Upper lobe of left lung (tissue), 6 donors: ENCODE measurements at places on chromosomes 1 and 21. TPM values are rescaled to one million over a fixed set of nuclear protein-coding genes. Genes with fewer than 3 reads are reported as not detected.
A peak's percentile ranks its signal among the peaks of the same experiment; 100 is the strongest.

DNA sequence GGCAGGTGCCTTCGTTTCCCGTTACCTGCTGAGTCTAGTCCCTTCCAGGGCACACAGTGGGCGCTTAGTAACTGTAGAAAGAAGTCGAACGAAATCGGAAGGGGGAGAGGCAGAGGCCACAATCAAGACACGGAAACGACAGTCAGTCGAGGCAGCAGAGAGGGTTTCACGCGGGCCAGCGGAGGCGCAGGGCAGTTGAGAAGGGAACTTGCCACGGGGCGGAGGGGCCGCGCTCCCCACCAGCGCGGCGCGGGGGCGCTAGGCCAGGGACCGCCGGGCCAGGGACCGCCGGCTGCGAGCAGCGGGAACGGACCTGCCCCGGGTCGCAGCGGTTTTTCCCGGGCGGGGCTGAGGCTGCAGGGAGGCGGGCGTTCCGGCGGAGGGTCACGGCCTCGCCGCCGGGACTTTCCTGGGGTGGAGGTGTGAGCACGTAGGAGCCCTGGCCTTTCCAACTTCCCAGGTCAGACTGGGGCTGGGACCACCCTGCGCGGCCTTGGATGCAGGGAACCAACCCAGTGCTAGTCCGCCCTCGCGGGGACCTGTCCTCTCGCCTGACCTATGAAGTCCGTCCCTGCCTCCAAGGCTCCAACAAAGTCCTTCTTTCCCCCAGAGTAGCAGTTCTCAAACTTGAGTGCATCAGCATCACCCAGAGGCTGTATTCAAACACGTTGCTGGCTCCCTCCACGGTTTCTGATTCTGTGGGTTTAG lies 150.1 kb upstream of the FGGY start:
- DNase-seq = peak; percentile 38
- H3K36me3 ChIP-seq = no peaks in the 10 kb centered on the region
- peaks cover 28% of the 10 kb centered on the region for H3K4me1 ChIP-seq
- H3K27me3 ChIP-seq = no peaks in the 10 kb centered on the region
- H3K27ac ChIP-seq = peak overlapping the region; percentile 45

DNA sequence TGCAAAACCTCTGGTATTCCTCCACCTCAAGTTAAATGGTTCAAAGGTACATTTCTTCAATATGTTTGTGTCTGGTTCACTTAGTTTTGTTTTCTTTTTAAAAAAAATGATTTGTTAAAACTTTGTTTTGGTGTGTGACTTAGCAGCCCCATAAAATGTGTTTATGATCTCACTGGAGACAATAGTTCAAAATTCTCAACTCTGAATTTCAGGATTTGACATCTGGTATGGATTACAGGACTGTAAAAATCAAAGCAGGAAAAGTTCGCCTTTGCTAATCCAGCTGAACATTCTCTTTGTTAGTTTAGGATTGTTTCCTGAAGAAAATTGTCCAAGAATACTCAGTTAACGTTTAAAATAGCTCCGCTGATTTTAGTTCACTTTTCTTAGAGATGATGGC lies 231.7 kb downstream of the HMCN1 start:
- peaks cover 5% of the 10 kb centered on the region for H3K36me3 ChIP-seq
- no peaks in the 10 kb centered on the region for H3K27me3 ChIP-seq
- no peak overlapping the region for H3K4me3 ChIP-seq

GBP7 gene
- total RNA-seq = not detected

- no peak overlapping the region for H3K27ac ChIP-seq
- H3K4me1 ChIP-seq = peaks cover 6% of the 10 kb centered on the region
- peaks cover 21% of the 10 kb centered on the region for H3K27me3 ChIP-seq
- no peaks in the 10 kb centered on the region for H3K36me3 ChIP-seq
- H3K4me3 ChIP-seq = no peak overlapping the region
These were observed 1.2 kb downstream of the C1QTNF12 start for GRCh38 chr1:1245178-1245816.

PTGFRN gene
- total RNA-seq = 22.3 TPM

CAPN9 gene
- 26.2 TPM for total RNA-seq

DNA sequence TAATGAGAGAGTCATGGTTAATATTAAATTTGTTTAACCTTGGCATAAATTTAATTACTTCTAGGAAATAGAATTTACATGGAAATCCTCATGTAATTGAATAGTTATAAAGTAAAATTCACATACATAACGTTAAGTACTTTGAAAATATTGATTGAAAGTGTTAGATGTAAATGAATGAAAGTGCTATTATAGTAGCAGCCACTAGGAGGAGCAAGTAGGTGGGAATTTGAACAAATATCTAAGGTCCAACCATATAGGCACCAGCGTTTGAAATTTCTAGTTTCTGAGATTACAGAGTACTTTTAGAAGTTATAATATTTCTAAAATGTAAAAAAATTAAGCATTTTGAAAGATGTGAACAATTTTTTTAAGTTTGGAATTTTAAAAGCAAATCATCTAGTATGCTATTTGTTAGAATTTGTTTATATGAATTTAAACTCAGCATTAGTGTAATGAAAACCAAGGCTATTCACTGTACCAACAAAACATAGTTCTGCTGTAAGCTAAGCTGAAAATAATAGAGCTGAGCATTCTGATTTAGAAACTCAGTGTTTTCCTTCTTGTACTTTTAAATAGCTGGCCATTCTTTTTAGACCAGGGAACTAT lies 3.3 kb downstream of the B3GALT2 start:
- no peaks in the 10 kb centered on the region for H3K27me3 ChIP-seq
- peaks cover 3% of the 10 kb centered on the region for H3K36me3 ChIP-seq
- peak overlapping the region; percentile 32 for H3K4me3 ChIP-seq
- H3K4me1 ChIP-seq = peaks cover 37% of the 10 kb centered on the region
- no peak for DNase-seq
- no peak overlapping the region for H3K27ac ChIP-seq

GRCh38 chr1:238783633-238784032 lies 602.7 kb upstream of the CHRM3 start:
- no peak overlapping the region for H3K4me3 ChIP-seq
- H3K27me3 ChIP-seq = no peaks in the 10 kb centered on the region
- no peak overlapping the region for H3K27ac ChIP-seq
- H3K36me3 ChIP-seq = no peaks in the 10 kb centered on the region

GPX7 gene
- 11.5 TPM for total RNA-seq

CEP170 gene
- total RNA-seq = 47.6 TPM

DNA sequence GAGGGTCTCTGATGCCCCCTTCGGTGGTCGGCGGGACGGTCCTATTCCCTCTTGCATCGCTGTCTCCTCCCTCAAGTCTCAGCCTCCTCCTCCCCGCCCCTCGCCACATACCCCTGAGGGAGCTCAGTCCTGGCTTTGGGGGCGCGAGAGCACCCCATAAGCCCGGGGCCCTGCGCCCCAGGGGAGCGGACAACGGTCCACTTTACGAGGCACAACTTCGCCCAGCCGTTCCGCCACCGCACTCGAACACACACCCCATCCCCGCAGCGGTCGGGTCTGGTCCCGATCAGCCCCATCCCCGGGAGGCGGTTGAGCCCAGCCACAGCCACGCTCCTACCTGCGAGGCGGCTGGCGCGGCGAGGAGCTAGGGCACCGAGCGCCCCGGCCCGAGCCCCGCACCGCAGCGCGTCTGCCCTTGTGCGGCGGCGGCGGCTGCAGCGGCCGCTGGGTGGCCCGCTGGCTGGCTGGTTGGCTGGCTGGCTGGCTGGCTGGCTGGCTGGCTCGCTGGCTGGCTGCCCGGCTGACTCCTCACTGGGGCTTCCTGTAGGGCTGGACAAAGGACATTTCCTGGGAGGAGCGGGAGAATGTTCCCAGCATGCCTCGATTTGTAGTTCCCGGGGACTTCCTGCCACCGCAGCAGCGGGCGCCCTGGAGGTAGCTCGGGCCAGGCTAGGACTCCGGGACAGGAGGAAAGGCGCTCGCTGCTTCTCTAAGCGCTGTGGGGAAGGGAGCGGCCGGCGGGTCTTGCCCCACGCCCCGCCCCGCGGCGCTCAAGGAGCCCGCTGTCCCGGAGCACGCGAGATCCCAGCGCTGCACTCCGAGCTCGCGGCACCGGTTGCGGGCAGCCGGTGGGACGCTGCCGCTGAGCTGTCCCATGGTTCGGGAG lies at the start of gene ZNF697:
TSS of gene ZNF697 (minus strand) at position 533 of the 886 bp plus-strand sequence. CDS start 22,166 bp downstream, outside the sequence.
- peaks cover 17% of the 10 kb centered on the region for H3K4me1 ChIP-seq
- no peaks in the 10 kb centered on the region for H3K27me3 ChIP-seq
- peak within 1 kb of the TSS; percentile 94 for H3K27ac ChIP-seq
- no peaks in the 10 kb centered on the region for H3K36me3 ChIP-seq
- peak; percentile 98 for DNase-seq

- no peaks in the 10 kb centered on the region for H3K36me3 ChIP-seq
- no peak for DNase-seq
- H3K4me3 ChIP-seq = no peak overlapping the region
- H3K27ac ChIP-seq = no peak overlapping the region
- H3K4me1 ChIP-seq = peaks cover 23% of the 10 kb centered on the region
- no peaks in the 10 kb centered on the region for H3K27me3 ChIP-seq
These were observed 11.4 kb upstream of the SLC2A5 start for GRCh38 chr1:9080705-9081291.

MYOC gene
- 1.1 TPM for total RNA-seq

S100A7A gene
- total RNA-seq = not detected

DNA sequence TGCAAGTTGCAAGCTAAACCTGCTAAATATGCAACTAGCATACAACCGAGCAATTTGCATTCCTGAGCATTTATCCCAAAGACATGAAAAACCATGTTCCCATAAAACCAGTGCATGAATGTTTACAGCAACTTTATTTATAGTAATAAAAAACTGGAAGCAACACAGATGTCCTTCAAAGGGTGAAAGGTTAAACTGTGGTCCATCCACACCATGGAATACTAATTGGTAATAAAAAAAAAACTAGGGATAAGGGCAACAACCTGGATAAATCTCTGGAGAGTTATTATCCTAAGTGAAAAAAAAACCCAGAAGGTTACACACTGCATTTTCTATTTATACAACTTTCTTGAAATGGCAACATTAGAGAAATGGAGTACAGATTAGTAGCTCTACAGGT lies 474.1 kb downstream of the SMYD3 start:
- H3K27me3 ChIP-seq = no peaks in the 10 kb centered on the region
- peaks cover 6% of the 10 kb centered on the region for H3K4me1 ChIP-seq
- DNase-seq = no peak
- H3K27ac ChIP-seq = no peak overlapping the region

LRRN2 gene
- total RNA-seq = 4.2 TPM

DNA sequence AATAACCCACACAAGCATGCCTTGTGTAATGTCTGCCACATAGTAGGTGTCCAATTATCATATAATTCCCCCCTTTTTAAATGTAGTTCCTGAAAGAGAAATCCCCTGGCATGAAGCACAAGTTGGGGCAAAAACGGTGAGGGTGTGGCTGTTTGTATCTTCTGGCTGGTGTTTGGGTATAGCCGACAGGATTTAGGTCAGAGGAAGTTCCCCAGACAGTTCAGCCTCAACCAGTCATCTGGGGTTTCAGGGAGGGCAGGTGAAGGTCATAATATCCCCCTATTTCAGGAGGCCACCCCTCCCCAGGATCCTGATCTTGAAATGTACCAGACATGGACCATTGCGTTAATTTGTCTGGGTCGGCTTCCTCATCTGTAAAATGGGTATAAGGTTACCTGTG lies 29.1 kb upstream of the JUN start:
- H3K4me3 ChIP-seq = no peak overlapping the region
- peaks cover 70% of the 10 kb centered on the region for H3K4me1 ChIP-seq
- H3K27ac ChIP-seq = peak overlapping the region; percentile 95
- DNase-seq = no peak

- no peak overlapping the region for H3K4me3 ChIP-seq
- no peak for DNase-seq
- no peak overlapping the region for H3K27ac ChIP-seq
These were observed 1.7 kb downstream of the FOXO6 start for GRCh38 chr1:41362749-41363590.

GRCh38 chr1:46960250-46960649 lies 19.0 kb upstream of the CYP4A11 start:
- no peaks in the 10 kb centered on the region for H3K4me1 ChIP-seq
- no peak for DNase-seq
- H3K27me3 ChIP-seq = no peaks in the 10 kb centered on the region
- no peak overlapping the region for H3K27ac ChIP-seq
- no peaks in the 10 kb centered on the region for H3K36me3 ChIP-seq

GRCh38 chr1:220527908-220528678 lies at the start of gene MARK1:
MARK1 (plus strand) TSS chr1:220528136; CDS start chr1:220528823, 687 bp downstream.
- DNase-seq = peak; percentile 27
- no peaks in the 10 kb centered on the region for H3K27me3 ChIP-seq
- H3K27ac ChIP-seq = peak within 1 kb of the TSS; percentile 64
- H3K4me3 ChIP-seq = peak within 1 kb of the TSS; percentile 69

GRCh38 chr1:156892190-156893047 lies 1.1 kb upstream of the PEAR1 start:
- peak overlapping the region; percentile 87 for H3K27ac ChIP-seq
- peaks cover 30% of the 10 kb centered on the region for H3K4me1 ChIP-seq
- H3K27me3 ChIP-seq = peaks cover 16% of the 10 kb centered on the region
- DNase-seq = peak; percentile 91
- peak overlapping the region; percentile 21 for H3K4me3 ChIP-seq
- no peaks in the 10 kb centered on the region for H3K36me3 ChIP-seq

- H3K4me3 ChIP-seq = no peak overlapping the region
- no peak for DNase-seq
- no peaks in the 10 kb centered on the region for H3K27me3 ChIP-seq
- H3K4me1 ChIP-seq = no peaks in the 10 kb centered on the region
These were observed 31.5 kb downstream of the TRAPPC10 start for GRCh38 chr21:44043613-44044012.

DNA sequence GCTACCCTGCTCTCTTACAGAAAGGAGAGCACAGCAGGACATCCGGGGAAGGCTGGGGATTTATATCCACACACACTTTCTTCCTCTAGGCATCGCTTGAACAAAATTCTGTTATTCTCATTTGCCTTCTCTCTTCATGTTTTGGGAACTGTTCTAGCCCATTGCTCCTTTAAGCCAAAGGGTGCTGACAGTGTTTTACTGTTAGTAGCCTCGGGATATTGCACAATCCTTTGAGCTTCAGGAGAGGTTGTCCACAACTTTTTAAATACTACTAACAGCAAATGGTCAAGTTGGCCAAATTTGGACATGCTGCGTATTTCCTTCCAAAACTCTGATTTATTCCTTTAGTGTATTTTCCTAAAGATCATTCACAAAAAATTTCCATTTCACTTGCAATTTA lies 579.2 kb upstream of the RGS18 start:
- H3K27ac ChIP-seq = no peak overlapping the region
- H3K4me3 ChIP-seq = no peak overlapping the region
- DNase-seq = no peak
- H3K27me3 ChIP-seq = no peaks in the 10 kb centered on the region

DNA sequence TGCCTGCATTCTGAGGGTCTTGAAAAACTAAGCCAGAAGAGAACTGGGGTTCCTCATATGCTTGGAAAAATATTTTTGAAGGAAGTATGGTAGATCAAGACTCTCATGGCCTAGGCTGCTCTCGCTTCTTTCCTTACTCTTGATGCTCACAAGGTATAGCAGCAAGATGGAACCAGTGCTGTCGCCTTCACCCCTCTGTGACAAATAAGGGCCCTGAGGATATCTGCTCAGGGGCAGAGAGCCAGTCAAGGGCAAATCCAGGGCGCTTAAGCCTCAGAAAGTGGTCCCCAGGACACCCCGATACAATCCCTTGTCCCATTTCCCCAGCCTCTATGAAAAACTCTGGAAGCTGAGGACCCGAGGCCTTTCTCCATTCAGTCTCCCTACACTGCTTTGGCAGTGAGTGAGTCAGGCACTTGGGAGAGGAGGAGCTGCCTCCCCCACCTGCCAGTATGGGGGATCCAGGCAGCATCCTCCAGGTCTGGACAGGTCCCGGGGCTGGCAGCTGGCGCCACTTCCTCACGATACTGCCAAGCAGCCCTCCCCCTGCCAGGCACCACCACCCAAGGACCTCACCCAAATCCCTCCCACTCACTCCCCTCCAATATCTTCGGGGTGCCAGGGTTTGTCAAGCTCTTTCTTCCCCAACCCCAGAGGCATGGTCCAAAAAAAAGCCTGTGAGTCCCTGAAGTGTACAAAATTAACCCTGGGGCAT lies 1.3 kb downstream of the IGSF9 start:
- H3K27me3 ChIP-seq = no peaks in the 10 kb centered on the region
- DNase-seq = no peak
- H3K4me1 ChIP-seq = peaks cover 14% of the 10 kb centered on the region
- no peak overlapping the region for H3K27ac ChIP-seq

FMO2 gene
- 118 TPM for total RNA-seq

MIGA1 gene
- 16.1 TPM for total RNA-seq
